Stimulated activated CD4-positive, alpha-beta T cell treated with anti-CD3 and anti-CD28 coated beads, TNF-alpha, amount 100 ng/mL, for 24 hours (primary cell): ENCODE measurements at places on chromosomes 12 and 14.

DNA sequence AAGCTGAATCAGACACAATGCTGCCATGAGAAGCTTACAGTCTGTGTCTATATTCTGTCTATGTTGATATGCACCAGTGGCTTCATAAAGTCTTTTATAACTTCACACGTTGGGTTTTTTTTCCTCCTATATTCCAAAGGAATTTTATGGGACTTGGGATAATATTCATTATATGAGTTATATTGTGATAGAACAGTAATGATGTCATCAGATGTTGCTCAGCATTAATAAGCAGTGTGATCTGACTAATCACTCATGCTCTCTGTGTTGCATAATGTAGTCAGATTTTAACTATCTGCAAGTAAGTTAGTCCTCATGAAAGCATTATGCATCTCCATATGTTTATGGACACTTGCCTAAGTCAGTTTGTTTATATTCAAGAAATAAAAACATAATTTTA is 159.6 kb downstream of the PLCZ1 start:
- no peak for DNase-seq

DNA sequence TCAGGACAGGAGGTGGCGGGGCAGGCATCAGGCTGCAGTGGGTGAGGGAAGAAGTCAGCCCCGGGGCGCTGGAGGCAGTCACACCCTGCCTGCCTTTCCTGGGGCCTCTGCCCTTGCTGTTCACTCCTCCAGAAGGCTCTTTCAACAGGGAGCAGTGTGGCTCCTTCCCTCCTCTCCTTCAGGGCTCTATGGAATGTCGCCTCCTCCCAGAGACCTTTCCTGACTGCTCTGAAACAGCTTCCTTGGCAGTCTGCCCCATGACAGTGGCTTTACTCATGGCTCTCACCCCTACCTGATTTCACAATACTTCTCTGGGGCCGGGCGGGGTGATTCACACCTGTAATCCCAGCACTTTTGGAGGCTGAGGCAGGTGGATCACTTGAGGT is 7.1 kb downstream of the RHOF start:
- DNase-seq = no peak

- DNase-seq = no peak
These were observed 16.5 kb downstream of the MBIP start for GRCh38 chr14:36303960-36304359.

DNA sequence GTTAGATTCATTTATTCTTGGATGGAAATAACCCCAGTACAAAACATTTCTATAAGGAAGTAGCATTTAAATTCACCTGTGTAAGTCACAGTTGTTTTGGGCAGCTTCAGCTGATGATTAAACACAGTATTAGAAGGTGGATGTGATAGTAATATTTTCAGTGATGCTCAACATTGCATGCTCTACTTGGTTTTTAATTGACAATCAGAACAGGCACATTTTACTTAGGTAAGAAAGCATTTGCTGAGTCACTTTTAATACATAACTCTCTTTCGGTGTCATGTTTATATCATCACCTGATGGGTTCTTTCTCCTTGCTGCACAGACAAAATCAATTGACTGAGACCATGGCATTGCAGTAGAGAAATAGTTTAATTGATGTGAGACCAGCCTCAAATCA is 80.7 kb downstream of the CMAS start:
- no peak for DNase-seq
